ENCODE measurements at places on chromosomes 2 and 18.
A peak's percentile ranks its signal among the peaks of the same experiment; 100 is the strongest.

- ATAC-seq = peak; percentile 84
These were observed 49.8 kb downstream of the FBLN7 start for GRCh38 chr2:112187805-112188596.

GRCh38 chr18:59182673-59183072, 37.3 kb upstream of the GRP start:
- ATAC-seq = no peak

- no peak for ATAC-seq
These were observed 315.3 kb downstream of the CLIP4 start for GRCh38 chr2:29430382-29431112.

DNA sequence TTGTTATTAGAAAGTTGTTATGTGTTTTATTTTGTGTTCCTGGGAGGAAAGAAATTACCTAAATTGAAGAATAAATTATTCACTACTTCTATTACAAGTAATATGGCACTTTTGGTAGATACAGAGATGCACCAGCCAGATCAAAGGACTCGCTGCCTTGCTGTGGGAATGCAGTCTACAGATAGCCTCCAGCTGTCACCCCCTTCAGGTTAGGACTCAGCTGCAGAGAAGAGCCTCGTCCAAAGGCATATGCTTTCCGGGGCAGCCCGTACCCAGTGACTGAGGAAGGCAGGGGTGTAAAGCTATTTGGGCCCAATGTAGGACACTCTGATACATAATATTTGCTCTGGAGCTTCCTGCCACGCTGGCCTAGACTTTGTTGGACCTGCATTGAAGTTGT, 90.2 kb downstream of the CCDC148 start:
- no peak for ATAC-seq

DNA sequence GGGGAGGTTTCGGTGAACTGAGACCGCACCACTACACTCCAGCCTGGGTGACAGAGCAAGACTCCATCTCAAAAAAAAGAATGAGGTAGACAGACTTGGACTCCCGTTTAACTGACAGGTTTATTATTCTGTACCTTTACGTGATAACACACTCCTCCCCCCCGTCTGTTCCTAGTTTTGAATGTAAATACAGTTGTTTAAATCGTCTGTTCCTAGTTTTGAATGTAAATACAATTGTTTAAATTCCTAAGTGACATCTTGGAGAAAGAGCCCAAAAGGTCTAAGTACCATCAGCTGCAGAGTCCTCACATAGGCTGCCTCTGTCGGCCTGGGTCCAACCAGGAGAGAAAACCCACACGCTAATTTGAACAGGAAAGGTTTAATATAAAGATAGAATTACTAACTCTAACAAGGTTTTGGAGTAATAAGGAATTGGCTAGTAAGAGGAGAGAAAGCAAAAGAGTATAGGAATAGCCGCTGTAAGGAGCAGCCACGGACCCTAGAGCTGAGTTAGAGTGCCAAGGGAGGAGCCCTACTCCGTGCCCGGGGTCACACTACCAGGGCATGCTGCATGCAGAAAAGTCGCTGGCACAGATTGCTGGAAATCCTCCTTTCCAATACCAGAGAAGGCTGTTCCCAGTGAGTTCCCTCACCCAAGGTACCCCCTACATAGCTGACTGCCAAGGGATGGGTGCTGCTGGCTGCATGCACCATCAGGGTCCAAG, 83.5 kb upstream of the RANBP2 start:
- no peak for ATAC-seq

GRCh38 chr2:42914314-42914713, 121.9 kb upstream of the HAAO start:
- no peak for ATAC-seq

- ATAC-seq = peak; percentile 74
These were observed 36.4 kb downstream of the STK39 start for GRCh38 chr2:168210895-168211570.

- ATAC-seq = no peak
These were observed 58.7 kb downstream of the C18orf54 start for GRCh38 chr18:54416436-54416835.

GRCh38 chr2:75155115-75155514, 44.2 kb downstream of the TACR1 start:
- no peak for ATAC-seq

- no peak for ATAC-seq
These were observed 48.0 kb upstream of the MRPL33 start for GRCh38 chr2:27723372-27724144.

GRCh38 chr2:195659114-195659513, 2.1 kb downstream of the SLC39A10 start:
- peak; percentile 1 for ATAC-seq

GRCh38 chr18:35201256-35201931, 39.4 kb upstream of the ZNF397 start:
- ATAC-seq = no peak

DNA sequence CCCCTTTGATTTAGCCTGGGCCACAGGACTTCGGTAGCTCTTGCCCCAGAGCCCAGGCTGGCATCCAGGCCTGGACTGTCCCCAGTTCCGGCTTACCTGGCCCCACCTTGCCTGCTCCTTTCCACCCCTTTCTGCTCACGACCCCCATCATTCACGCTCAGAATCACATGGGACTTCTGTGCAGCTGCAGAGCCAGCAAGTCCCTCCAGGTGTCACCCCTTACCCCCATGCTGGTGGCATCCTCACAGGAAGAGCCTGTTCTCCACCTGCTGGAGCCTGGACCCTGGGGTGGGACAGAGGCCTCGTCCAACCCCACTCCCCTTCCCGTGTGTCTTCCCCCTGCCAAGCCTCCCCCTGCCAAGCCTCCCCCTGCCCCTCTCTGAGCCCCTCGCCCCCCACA, 7.9 kb upstream of the KCNIP3 start:
- ATAC-seq = no peak

- ATAC-seq = peak; percentile 86
These were observed 80.0 kb upstream of the CPO start for GRCh38 chr2:206859330-206859739.

DNA sequence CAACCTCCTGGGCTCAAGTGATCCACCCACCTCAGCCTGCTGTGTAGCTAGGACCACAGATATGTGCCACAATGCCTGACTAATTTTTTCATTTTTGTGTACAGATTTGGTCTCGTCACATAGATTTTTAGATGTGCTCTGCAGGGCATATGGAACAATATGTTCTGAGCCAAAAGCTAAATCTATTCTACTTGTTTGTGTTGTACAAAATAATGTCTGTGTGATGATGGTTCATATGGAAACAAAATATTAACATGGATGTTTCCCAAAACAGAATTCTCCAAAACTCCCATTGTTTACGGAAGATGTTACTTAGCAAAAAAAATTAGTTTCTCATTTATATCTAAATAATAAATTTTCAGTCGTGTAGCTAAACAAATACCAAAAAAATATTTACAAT, 12.6 kb upstream of the KLHL23 start:
- no peak for ATAC-seq
